ENCODE measurements at places on chromosomes 11 and 22.
A peak's percentile ranks its signal among the peaks of the same experiment; 100 is the strongest.

- no peak for DNase-seq
Measured at GRCh38 chr11:118005224-118006152, 19.3 kb downstream of the IL10RA start.

DNA sequence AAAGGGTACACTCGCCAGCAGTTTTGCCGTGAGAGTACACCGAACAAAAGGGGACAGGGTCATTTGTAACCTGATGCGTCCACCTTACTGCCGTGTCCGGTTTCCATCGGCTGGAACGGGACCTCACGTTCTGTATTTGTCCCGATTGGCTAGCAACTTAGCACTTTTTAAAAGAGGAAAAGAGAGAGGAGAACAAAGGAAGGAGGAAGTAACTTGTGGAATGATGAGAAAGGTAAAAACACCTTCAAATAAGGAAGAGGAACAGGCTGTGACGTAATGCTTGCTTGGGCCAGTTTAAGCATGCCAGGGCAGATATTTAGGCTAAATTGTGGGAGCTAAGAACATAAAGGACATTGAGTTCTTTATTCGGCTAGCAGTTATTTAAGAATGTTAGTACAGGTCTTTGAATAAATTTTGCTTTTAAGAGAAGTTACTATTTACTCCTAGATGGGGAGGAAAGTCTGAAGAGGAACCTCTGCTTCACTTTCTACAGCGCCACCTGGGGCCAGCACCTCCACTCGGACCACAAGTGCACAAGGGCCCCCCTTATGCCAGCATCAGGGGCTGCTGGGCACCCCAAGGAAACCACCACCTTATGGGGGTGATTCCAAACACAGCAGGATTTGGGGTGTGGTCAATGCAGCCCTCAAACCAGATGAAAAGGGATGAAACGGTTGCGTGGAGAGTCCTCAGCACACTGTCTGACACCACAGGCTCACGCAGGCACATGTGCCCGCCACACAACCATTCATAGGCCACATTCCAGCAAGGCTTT, 5.8 kb downstream of the ARSA start:
- no peak for DNase-seq

- peak; percentile 86 for DNase-seq
Measured at GRCh38 chr22:30206944-30207343, 39.6 kb downstream of the LIF start.

- DNase-seq, result no peak
Measured at GRCh38 chr11:34209809-34210208, 104.4 kb downstream of the NAT10 start.

- DNase-seq, result no peak
Measured at GRCh38 chr22:17064498-17065100, 20.2 kb upstream of the IL17RA start.

DNA sequence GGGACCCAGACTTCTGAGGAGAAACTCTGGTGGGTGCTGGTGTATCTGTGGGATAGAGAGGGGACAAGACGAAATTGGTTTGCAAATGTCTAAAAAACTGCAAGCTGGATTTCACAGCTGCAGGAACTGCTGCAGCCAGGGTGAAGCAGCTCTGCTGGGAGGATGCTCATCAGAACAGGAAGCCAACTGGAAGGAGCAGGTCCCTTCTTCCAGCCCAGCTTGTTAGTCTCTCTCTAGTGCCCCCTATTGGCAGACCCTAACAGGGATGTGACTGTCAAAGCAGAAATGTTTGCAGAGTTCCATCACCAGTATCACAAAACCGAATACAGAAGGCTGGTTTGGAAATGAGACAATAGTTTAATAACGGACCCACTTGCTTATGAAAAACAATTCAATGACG, 74.8 kb upstream of the SLC22A12 start:
- no peak for DNase-seq

Measured in mucosa of gallbladder (tissue), 1 donor.